ENCODE measurements at places on chromosomes 16 and 17.
A peak's percentile ranks its signal among the peaks of the same experiment; 100 is the strongest.

DNA sequence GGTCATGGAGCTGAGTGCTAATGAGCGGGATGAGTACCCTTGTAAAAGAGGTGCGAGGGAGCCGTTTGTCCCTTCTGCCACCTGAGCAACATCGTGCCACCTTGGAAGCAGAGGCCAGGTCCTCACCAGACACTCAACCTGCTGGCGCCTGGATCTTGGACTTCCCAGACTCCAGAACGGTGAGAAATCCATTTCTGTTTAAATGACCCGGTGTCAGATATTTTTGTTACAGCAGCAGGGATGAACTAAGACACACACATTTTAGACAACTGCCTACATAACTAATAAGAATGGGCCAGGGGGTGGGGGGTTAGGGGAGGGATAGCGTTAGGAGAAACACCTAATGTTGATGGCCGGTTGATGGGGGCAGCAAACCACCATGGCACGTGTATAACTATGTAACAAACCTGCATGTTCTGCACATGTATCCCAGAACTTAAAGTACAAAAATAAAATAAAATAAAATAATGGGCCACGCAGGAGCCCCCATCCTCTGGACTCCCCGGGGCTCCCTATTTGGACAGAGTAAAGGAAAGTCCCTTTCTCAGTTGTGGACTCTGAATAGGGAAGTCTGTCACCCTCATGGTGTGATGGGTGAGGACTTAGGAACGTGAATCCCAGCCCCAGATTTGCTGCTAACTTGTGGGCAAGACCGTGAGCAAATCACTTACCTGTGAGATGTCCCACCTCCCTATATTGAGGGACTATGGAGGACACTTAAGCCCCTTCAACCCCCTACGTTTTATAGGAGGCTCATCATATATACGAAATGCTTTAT, 60.6 kb upstream of the DNAH17 start:
- no peak for DNase-seq

GRCh38 chr16:84095466-84095865, 21.3 kb downstream of the MBTPS1 start:
- no peak for DNase-seq

- no peak for DNase-seq
These were observed 1.3 kb downstream of the LHX1 start for GRCh38 chr17:36938566-36939051.

DNA sequence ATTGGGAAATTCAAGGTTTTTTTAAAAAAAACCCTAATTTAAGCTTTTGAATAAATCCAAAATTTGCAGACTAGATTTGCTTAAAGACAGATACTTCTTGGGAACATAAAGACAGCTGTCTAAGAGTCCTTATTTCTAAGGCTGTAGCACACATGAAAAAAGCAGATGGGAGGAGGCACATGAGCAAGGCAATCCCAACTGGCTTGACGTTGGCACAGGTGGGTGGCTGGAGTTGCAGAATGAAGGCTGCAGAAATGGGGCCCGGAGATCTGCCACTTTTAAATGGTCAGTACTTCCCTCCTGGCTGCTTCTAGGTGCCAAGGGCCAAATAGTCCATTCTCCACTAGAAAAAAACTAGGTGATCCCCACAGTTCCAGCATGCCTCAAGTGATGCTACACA, 4.4 kb downstream of the KIAA0753 start:
- no peak for DNase-seq

DNA sequence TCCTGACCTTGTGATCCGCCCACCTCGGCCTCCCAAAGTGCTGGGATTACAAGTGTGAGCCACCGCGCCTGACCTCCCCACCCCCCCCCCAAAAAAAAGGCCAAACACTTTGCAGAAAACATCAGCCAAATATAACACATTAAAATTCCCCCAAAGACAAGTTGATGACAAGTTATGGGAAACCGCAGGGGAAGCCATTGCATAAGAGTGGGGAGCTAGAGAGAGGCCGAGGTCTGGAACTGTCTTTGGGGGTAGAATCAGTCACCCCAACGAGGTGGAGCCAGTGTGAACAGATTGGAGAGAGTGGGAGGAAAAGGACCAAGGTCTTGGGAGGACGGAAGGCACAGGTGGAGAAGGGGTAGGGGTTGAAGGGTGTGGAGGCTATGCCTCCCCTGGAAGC, 2.8 kb downstream of the DRC3 start:
- no peak for DNase-seq

GRCh38 chr17:386141-386876, 33.7 kb upstream of the RPH3AL start:
- peak; percentile 51 for DNase-seq

- DNase-seq, result no peak
These were observed 18.8 kb downstream of the CCDC182 start for GRCh38 chr17:57726213-57726790.

DNA sequence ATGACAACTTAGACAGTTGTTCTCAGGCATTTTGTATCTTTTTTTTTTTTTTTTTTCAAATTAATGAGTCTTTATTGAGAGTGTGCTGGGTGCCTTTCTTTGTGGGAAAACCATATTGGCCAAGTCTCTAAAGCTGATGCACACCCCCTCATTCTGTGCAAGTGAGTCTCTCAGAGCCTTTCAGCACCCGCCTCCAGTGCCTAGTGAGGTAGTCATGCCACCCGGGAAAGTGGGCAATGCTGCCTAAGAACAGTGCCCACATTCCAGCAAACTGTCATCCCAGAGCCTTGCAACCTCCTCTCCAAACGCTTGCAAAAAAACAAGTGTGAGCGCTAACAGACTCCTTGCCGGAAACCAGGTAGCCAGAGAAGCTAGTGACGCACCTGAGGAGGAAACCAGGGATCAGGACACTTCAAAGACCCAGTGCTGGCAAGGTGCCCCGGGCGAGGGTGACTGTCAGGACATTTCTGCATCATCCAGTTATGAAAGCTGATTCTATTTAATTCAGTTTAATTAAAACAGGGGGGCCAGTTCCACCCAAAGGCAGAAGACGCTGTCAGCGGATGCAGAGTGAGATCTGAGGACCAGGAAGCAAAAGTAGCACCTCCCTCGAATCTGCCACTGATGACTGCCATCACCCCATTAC, 34.9 kb downstream of the SMARCE1 start:
- DNase-seq, result no peak

- DNase-seq, result no peak
These were observed 68.6 kb downstream of the SMPD3 start for GRCh38 chr16:68379472-68380347.

DNA sequence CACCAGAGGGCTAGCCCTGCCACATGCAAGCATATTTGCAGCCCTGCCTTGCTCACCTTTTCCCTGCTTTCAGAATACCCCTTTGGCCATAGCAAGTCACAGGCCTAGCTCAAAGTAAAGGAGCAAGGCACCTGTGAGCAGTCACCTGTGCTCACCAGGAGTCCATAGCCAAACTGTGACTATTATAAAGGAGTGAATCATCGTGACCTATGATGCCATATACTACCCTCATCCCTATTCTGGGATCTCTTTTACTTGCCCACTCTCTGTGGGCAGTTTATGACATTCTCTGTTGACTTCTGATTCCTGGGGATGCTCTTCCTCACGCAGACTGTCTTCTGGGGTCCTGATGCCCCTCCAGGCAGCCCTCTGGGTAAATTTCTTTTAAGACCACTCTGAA, 200.5 kb upstream of the NLRP1 start:
- no peak for DNase-seq

- DNase-seq, result no peak
These were observed 276.1 kb downstream of the SNX29 start for GRCh38 chr16:12252616-12253015.

DNA sequence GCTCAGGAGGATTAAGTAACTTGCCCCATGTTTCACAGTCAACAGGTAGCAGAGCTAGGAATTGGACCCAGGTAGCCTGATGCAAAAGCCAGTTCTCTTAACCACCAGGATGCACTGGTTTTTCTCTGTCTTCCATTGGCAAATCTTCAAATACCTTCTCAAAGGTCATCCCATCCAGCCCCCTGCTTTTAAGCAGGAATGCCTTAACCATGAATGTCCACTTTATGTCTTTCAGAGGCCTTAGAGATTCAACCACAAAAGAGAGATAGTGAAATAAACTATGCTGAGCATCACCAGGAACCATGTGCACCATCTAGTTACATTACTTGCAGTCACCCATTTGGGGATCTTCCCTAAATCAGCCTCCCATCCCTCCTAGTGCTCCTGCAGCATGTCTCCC, 94.3 kb downstream of the C17orf67 start:
- no peak for DNase-seq

DNA sequence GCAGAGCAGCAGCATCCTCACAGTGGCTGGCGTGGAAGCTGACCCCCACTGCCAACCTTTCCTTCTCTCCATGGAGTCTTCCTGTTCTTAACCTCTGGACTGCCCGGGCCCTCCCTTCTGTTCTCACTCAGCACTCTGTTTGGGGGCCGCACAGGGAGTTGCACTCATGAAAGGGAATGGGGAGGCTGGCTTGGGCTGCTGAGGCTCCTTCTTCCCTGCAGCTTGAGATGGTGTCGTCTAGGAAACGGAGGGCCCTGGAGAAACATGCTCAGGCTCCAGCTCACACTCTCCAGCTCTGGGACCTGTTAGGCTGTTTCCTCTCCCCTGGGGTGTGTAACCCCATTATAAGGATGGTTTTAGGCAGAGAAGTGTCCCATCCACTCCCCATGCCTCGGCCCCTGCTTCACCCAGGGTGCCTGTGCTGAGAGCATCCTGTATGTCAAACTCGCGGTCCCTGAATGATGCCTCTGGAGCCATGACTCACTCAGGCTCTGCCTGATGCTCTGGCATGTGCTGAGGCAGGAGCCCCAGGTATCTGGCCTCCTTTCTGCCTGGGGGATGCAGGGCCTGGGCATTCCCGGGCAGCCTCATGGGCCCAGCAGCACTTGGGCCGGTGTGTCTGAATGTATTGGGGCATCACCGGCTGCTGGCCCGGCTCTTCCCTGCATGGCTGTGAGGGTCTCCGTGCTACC, 18.9 kb downstream of the TMEM94 start:
- DNase-seq, result no peak

DNA sequence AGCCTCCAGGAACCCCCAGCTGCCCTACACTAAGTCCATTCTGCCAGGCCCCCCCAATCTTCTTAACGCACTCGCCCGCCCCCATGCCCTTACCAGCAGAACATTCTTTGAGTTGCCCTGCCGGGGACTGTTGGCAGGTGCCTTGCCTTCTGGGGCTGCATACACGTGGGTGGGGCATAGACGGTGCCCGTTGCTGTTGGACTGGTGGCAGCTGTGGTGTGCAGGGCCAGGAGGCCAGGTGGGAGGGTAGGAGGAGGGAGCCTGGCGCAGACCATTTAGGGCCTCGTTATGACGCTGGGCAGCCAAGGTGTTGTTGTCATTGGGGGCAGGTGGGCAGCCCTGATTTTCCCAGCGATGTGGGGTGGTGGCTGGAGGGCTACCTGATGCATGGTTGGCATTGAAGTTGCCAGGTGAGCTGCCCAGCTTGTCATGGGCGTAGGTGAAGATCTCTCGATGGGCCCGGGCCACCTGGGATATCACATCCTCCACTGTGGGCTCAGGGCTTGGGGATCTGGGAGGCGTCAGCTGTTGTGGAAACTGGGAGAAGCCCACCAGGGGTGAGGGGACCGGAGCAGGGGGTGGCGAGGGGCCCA, 4.9 kb downstream of the NR1D1 start:
- DNase-seq, result no peak

- no peak for DNase-seq
These were observed 5.5 kb upstream of the ASGR1 start for GRCh38 chr17:7184647-7185046.

DNA sequence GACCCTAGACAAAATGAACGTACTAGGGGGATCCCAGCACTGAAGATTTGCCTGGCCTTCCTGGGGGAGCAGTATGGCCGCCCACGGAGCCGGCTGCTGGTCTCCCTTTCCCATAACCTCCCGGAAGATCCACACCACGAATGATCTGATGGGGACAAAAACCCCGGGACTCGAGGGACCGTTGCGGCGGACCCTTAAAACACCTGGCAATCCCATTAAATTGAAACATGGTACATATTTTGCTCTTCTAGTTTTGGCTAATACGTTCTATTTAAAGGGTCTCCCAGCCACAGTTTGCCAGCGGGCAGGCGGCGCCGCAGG, 45.2 kb upstream of the LCMT1 start:
- no peak for DNase-seq

- no peak for DNase-seq
These were observed 17.0 kb upstream of the RPRML start for GRCh38 chr17:46995841-46996571.

DNA sequence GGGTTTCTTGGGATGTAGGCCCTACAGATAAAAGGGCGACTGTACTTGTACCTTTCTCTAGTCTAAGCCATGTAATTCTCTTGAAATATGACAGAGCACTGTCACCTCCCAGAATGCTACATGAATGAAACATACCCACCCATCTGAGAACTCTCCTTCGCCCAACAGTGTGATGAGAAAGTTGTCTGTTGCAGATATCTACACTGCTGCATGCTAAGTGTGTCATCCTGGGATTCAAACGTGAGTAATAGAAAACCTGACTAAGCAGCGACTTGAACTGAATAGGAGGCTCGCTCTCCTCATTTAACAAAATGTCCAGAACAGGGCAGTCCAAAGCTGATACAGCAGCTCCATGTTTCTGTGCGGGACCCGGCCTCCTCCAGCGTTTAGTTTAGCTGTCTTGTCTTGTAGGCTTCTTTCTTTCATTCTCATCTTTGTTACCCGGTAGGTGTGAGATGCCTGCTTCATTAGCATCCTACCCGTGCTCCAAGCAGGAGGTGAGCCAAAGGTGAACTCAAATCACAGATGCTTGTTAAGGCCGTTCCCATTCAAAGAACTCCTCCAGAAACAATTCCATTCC, 211.9 kb downstream of the PRKCA start:
- no peak for DNase-seq

GRCh38 chr16:68943961-68944360, 100.6 kb downstream of the TANGO6 start:
- DNase-seq, result no peak

GRCh38 chr17:75039238-75039637, 7.5 kb downstream of the ATP5PD start:
- no peak for DNase-seq

- DNase-seq, result no peak
These were observed 49.5 kb downstream of the ZNF423 start for GRCh38 chr16:49806446-49806845.

- DNase-seq, result no peak
These were observed 3.7 kb upstream of the CDK3 start for GRCh38 chr17:75996665-75997590.

GRCh38 chr17:46023783-46024388, 24.8 kb downstream of the STH start:
- no peak for DNase-seq
